ENCODE measurements at places on chromosomes 16 and 17. TPM values are rescaled to one million over a fixed set of nuclear protein-coding genes. Genes with fewer than 3 reads are reported as not detected.
A peak's percentile ranks its signal among the peaks of the same experiment; 100 is the strongest.

Gene HOXB6
- not detected for total RNA-seq

Gene CLEC3A
- not detected for total RNA-seq

Gene RGS11
- total RNA-seq, result 3.4 TPM

GRCh38 chr17:48724251-48725003 is 1.4 kb downstream of the PRAC2 start:
- H3K27me3 ChIP-seq, result peaks cover 100% of the 10 kb centered on the region
- H3K4me3 ChIP-seq, result no peak overlapping the region
- peak; percentile 85 for DNase-seq
- H3K27ac ChIP-seq, result no peak overlapping the region
- peaks cover 2% of the 10 kb centered on the region for H3K36me3 ChIP-seq

Gene GAS2L2
- total RNA-seq, result not detected

GRCh38 chr17:9018726-9019125 is 2.6 kb upstream of the NTN1 start:
- peaks cover 6% of the 10 kb centered on the region for H3K4me1 ChIP-seq
- H3K27me3 ChIP-seq, result peaks cover 44% of the 10 kb centered on the region
- H3K36me3 ChIP-seq, result no peaks in the 10 kb centered on the region
- no peak overlapping the region for H3K4me3 ChIP-seq
- no peak overlapping the region for H3K27ac ChIP-seq

Gene RUNDC3A
- total RNA-seq, result 3.8 TPM

GRCh38 chr16:5928476-5929065 is 831.0 kb upstream of the EEF2KMT start:
- peaks cover 10% of the 10 kb centered on the region for H3K27me3 ChIP-seq
- peaks cover 13% of the 10 kb centered on the region for H3K4me1 ChIP-seq
- no peak overlapping the region for H3K4me3 ChIP-seq
- no peaks in the 10 kb centered on the region for H3K36me3 ChIP-seq
- peak; percentile 71 for DNase-seq
- no peak overlapping the region for H3K27ac ChIP-seq

- DNase-seq, result no peak
- H3K27me3 ChIP-seq, result no peaks in the 10 kb centered on the region
- H3K27ac ChIP-seq, result no peak overlapping the region
- no peaks in the 10 kb centered on the region for H3K36me3 ChIP-seq
- H3K4me1 ChIP-seq, result no peaks in the 10 kb centered on the region
Observed at GRCh38 chr17:77677211-77677610, 281.3 kb upstream of the TNRC6C start.

DNA sequence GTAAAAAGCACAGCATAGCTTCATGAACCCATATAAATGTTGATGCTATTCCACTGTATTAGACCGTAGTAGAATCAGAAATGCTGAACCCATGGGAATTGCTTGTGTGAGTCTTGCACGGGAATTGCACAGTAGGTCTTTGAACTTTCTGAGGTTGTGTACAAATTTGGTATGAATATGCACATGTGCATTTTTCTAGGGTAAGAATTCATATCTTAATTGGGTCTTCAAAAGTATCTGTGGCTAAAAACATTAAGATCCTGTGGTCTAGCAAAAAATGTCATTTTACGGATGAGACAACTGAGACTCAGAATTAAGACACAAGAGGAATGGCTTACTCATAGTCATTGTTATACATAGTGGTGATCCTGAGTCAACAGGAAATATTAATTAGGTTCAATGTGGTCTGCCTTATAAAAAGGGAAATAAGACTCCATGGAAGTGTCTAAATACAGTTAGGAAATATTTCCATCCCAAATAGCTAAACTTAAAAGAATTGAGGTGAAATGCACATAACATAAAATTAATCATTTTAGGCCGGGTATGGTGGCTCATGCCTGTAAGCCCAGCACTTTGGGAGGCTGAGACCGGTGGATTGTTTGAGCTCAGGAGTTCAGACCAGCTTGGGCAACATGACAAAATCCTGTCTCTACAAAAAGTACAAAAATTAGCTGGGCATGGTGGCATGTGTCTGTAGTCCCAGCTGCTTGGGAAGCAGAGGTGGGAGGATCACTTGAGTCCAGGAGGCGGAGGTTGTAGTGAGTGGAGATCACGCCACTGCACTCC is 22.8 kb downstream of the TAOK1 start:
- no peak overlapping the region for H3K27ac ChIP-seq
- DNase-seq, result no peak
- H3K4me1 ChIP-seq, result no peaks in the 10 kb centered on the region
- H3K27me3 ChIP-seq, result no peaks in the 10 kb centered on the region
- no peaks in the 10 kb centered on the region for H3K36me3 ChIP-seq

DNA sequence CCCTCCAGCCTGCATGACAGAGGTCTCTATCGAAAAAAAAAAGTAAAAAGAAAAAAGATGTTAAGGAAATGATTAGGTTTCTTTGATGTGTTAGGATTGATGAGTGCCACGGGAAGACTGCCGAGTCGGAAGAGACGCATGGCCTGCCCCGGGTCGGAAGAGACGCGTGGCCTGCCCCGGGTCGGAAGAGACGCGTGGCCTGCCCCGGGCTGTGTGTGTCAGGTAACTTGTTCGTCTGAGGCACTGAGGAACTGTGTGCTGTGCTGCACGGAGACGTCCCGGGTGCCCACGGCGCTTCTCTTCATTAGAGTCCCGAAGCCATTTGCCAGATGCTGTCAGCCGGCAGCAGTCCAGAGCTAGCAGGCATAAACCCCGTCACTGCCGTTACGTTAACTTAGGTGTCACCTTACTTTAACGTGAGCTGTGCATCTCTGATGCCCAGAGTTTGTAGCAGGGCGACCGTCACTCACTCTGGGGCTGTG is 40.5 kb upstream of the FASN start:
- H3K27me3 ChIP-seq, result no peaks in the 10 kb centered on the region
- no peaks in the 10 kb centered on the region for H3K4me1 ChIP-seq
- no peaks in the 10 kb centered on the region for H3K36me3 ChIP-seq

GRCh38 chr16:28596840-28597691 is at the start of gene SULT1A2:
TSS of gene SULT1A2 (minus strand) at chr16:28597050. CDS start at chr16:28595930, 1,120 bp downstream.
- peak; percentile 56 for DNase-seq
- no peak within 1 kb of the TSS for H3K27ac ChIP-seq
- no peaks in the 10 kb centered on the region for H3K4me1 ChIP-seq
- no peaks in the 10 kb centered on the region for H3K36me3 ChIP-seq

GRCh38 chr17:61065263-61065773 is 334.3 kb upstream of the TBX2 start:
- no peaks in the 10 kb centered on the region for H3K4me1 ChIP-seq
- DNase-seq, result no peak
- no peaks in the 10 kb centered on the region for H3K36me3 ChIP-seq
- no peak overlapping the region for H3K27ac ChIP-seq

GRCh38 chr16:22681554-22682291 is 132.2 kb upstream of the HS3ST2 start:
- peaks cover 6% of the 10 kb centered on the region for H3K4me1 ChIP-seq
- H3K27me3 ChIP-seq, result no peaks in the 10 kb centered on the region
- no peak overlapping the region for H3K4me3 ChIP-seq
- no peak overlapping the region for H3K27ac ChIP-seq

Gene CXCL16
- total RNA-seq, result 4.2 TPM

- no peaks in the 10 kb centered on the region for H3K36me3 ChIP-seq
- no peak for DNase-seq
- no peak overlapping the region for H3K27ac ChIP-seq
Observed at GRCh38 chr17:20032636-20033035, 23.5 kb downstream of the SPECC1 start.

DNA sequence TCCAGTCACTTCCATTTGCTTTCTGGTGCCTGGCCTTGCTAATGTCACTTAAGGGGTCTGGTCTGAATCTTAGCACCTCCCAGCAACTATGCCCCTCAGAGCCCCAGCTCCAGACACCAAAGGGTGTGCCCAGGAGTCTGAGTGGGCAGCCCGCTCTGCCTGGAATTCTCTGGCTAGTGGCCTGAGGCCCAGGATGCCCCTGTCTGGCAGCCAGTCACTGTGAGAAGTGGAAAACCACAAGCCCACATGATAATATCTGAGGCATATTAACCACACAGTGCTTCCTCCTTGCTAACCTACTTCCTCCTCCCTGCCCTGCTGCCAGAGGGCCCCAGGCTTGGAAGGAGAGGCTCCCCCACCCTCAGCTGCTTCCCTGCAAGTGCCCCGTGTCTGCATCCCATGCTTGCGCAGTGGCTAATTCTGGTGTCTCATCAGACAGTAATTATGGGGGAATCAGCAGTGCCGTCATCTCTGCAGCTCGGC is 14.0 kb downstream of the SRCIN1 start:
- no peak for DNase-seq
- no peak overlapping the region for H3K4me3 ChIP-seq
- no peaks in the 10 kb centered on the region for H3K27me3 ChIP-seq
- H3K27ac ChIP-seq, result no peak overlapping the region
- H3K4me1 ChIP-seq, result no peaks in the 10 kb centered on the region

Gene TLCD1
- total RNA-seq, result 50.7 TPM

Gene CDRT15L2
- total RNA-seq, result not detected

DNA sequence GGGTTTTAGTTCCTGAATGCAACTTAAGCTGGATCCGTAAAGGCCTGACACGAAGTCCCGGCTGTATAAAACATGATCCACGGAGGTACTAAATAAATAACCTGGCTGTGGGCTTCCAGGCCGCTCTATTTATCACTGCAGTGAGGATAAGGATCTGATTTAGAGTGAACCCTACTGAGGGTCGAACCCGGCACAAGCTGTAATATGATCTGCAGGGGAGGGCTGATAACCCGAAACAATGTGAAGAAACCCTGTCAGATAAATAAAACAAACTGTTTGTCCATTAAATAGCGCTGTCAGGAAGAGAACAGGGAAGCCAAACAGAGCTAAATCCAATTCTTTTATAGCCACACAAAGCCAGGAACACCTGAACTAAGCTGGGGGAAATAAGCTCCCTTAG is 375.6 kb upstream of the SALL1 start:
- no peaks in the 10 kb centered on the region for H3K4me1 ChIP-seq
- no peak overlapping the region for H3K27ac ChIP-seq
- H3K36me3 ChIP-seq, result peaks cover 9% of the 10 kb centered on the region
- H3K4me3 ChIP-seq, result no peak overlapping the region

Data from H9 (cell line).